ENCODE measurements at places on chromosomes 11 and 22.

- DNase-seq: no peak
Measured at GRCh38 chr11:59158206-59159068, 13.5 kb upstream of the DTX4 start.

- no peak for DNase-seq
Measured at GRCh38 chr11:19344661-19345518, 104.1 kb upstream of the E2F8 start.

- DNase-seq: no peak
Measured at GRCh38 chr11:88313441-88313840, 24.1 kb downstream of the CTSC start.

GRCh38 chr22:17957693-17958092 lies 66.7 kb downstream of the MICAL3 start:
- DNase-seq: no peak

GRCh38 chr11:116300232-116300631 lies 472.6 kb downstream of the BUD13 start:
- DNase-seq: no peak

- no peak for DNase-seq
Measured at GRCh38 chr11:131235328-131236298, 134.8 kb upstream of the NTM start.

GRCh38 chr22:43488031-43488866 lies 76.4 kb downstream of the MPPED1 start:
- no peak for DNase-seq

GRCh38 chr22:45977551-45978274 lies 751 bp upstream of the WNT7B start:
- no peak for DNase-seq
